ENCODE measurements at places on chromosomes 12 and 14. TPM values are rescaled to one million over a fixed set of nuclear protein-coding genes. Genes with fewer than 3 reads are reported as not detected.

The HOXC10 gene
- total RNA-seq: 2.7 TPM

The LBHD2 gene
- total RNA-seq: not detected

The CYP27B1 gene
- total RNA-seq: 0.17 TPM

The P2RX7 gene
- total RNA-seq: not detected

The L2HGDH gene
- 6.2 TPM for total RNA-seq

The LMNTD1 gene
- total RNA-seq: not detected

The C1S gene
- 3.3 TPM for total RNA-seq

The INSM2 gene
- 0.02 TPM for total RNA-seq

The MANSC1 gene
- total RNA-seq: 0.73 TPM

The BBS10 gene
- total RNA-seq: 11.5 TPM

The LTBP2 gene
- 32.5 TPM for total RNA-seq

The CMA1 gene
- total RNA-seq: not detected

The SCN8A gene
- total RNA-seq: 3.3 TPM
